ENCODE measurements at places on chromosomes 11 and 22. TPM values are rescaled to one million over a fixed set of nuclear protein-coding genes. Genes with fewer than 3 reads are reported as not detected.

MRPL40 gene
- 12.5 TPM for total RNA-seq

SLN gene
- 9.7 TPM for total RNA-seq

NNMT gene
- 2.8 TPM for total RNA-seq

PVALB gene
- total RNA-seq = not detected

SLCO2B1 gene
- total RNA-seq = 16.9 TPM

SLC43A3 gene
- total RNA-seq = 19.1 TPM

ZBTB44 gene
- total RNA-seq = 125 TPM

SC5D gene
- 183 TPM for total RNA-seq

TMEM191C gene
- 4.4 TPM for total RNA-seq

DGCR6 gene
- 18.8 TPM for total RNA-seq

IFITM1 gene
- total RNA-seq = 1.3 TPM

SLC25A18 gene
- 5.0 TPM for total RNA-seq

C1QTNF5 gene
- total RNA-seq = 1.6 TPM

FOLH1 gene
- total RNA-seq = 7.8 TPM

ACRV1 gene
- total RNA-seq = 0.31 TPM

OR51E2 gene
- total RNA-seq = not detected

GPR83 gene
- 0.63 TPM for total RNA-seq

UBQLNL gene
- 1.9 TPM for total RNA-seq

MUC6 gene
- not detected for total RNA-seq

RANBP1 gene
- 109 TPM for total RNA-seq

TMEM123 gene
- 149 TPM for total RNA-seq

DBX1 gene
- total RNA-seq = not detected

OR5I1 gene
- not detected for total RNA-seq
